Osteoblast (primary cell): ENCODE measurements at places on chromosomes 6 and 20. TPM values are rescaled to one million over a fixed set of nuclear protein-coding genes. Genes with fewer than 3 reads are reported as not detected.

Gene EFCAB8
- total RNA-seq, result 1.4 TPM in 1 of 2 replicates, not detected in the other

Gene SLC17A2
- total RNA-seq, result not detected in 2 replicates

Gene SLC4A11
- total RNA-seq, result under 0.01 TPM in 2 replicates

Gene TNFRSF6B
- total RNA-seq, result 2.1 and 2.9 TPM in 2 replicates

Gene DDX43
- 5.0 and 8.7 TPM in 2 replicates for total RNA-seq

Gene AFG1L
- 4.0 and 8.0 TPM in 2 replicates for total RNA-seq

Gene FAM217A
- total RNA-seq, result not detected in 2 replicates

DNA sequence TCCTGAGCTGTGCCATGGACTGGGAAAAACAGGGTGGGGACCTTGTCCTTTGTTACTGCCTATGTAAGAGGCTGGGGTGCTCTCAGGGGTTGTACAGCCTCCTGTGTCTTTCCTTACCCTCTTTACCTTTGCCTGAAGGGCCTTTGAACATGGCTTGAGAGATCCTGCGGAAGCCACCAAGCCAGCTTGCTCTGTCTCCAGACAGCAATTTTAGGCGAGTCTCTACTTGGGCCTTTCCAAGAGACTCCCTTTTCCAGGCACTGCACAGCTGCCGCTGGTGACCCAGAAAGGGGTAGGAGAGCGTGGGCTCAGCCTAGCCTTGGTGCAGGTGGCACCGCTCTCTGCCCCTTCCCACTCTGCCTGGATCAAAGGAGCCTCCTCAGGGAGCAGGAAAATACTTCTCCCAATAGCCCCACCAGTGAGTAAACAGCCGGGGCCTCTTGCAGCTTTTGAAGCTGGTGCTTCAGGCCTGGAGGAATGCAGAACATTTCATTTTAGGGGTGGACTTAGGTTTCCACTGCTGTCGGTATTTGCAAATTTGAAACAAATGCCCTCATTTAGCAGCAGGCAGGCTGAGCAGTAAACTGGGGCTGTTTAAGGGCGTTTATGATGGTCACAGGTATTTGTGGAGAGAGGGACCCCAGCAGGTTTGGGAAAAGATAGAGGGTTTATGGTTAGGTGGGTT lies 13.9 kb downstream of the PTK7 start:
- peaks cover 37% of the 10 kb centered on the region for H3K4me1 ChIP-seq
- peak overlapping the region; percentile 35 for H3K27ac ChIP-seq
- DNase-seq, result peak; percentile 44
- no peaks in the 10 kb centered on the region for H3K36me3 ChIP-seq
- H3K4me3 ChIP-seq, result no peak overlapping the region
- no peaks in the 10 kb centered on the region for H3K27me3 ChIP-seq

- no peak overlapping the region for H3K27ac ChIP-seq
- peak; percentile 2 for DNase-seq
- no peak overlapping the region for H3K4me3 ChIP-seq
- no peaks in the 10 kb centered on the region for H3K36me3 ChIP-seq
These were observed 473.6 kb downstream of the EPHA7 start for GRCh38 chr6:92945799-92946198.

- no peaks in the 10 kb centered on the region for H3K27me3 ChIP-seq
- H3K27ac ChIP-seq, result peak overlapping the region; percentile 51
- DNase-seq, result peak; percentile 88
- no peak overlapping the region for H3K4me3 ChIP-seq
These were observed 16.2 kb downstream of the DNAJC5 start for GRCh38 chr20:63911176-63911575.

DNA sequence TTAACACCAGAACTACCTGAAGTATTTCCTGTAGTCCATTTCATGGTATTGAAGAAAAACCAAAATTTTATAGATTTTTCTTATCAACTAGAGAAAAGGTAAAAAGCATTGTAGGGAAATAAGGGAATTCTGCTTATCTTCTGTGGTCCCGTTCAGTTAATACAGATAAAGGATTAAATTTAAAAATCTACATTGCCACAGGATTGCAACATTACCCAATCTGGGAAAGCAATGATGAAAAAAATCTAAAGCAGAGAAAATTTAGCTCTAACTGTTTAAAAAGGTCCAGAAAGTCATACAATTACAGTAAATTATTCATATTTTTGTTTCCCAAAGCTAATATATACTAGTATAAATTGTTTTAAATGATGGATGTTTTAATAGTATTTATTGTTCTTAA lies 18.0 kb downstream of the POLH start:
- no peak for DNase-seq
- H3K4me1 ChIP-seq, result no peaks in the 10 kb centered on the region
- no peaks in the 10 kb centered on the region for H3K27me3 ChIP-seq
- no peak overlapping the region for H3K27ac ChIP-seq
- H3K4me3 ChIP-seq, result no peak overlapping the region

GRCh38 chr6:8736156-8736895 lies 301.0 kb upstream of the SLC35B3 start:
- H3K4me3 ChIP-seq, result no peak overlapping the region
- H3K4me1 ChIP-seq, result no peaks in the 10 kb centered on the region

GRCh38 chr20:26208296-26209091 lies 511.8 kb upstream of the ZNF337 start:
- no peak overlapping the region for H3K27ac ChIP-seq
- H3K27me3 ChIP-seq, result peaks cover 44% of the 10 kb centered on the region

- no peaks in the 10 kb centered on the region for H3K27me3 ChIP-seq
- no peaks in the 10 kb centered on the region for H3K36me3 ChIP-seq
These were observed 44.0 kb downstream of the MAP7 start for GRCh38 chr6:136506124-136506799.

GRCh38 chr6:169208011-169208410 lies 45.6 kb downstream of the THBS2 start:
- no peaks in the 10 kb centered on the region for H3K27me3 ChIP-seq
- no peak for DNase-seq
- no peaks in the 10 kb centered on the region for H3K36me3 ChIP-seq

GRCh38 chr20:1286267-1287024 lies 20.4 kb downstream of the SNPH start:
- no peak for DNase-seq
- H3K4me3 ChIP-seq, result no peak overlapping the region
- no peak overlapping the region for H3K27ac ChIP-seq
- H3K36me3 ChIP-seq, result no peaks in the 10 kb centered on the region
- no peaks in the 10 kb centered on the region for H3K27me3 ChIP-seq

DNA sequence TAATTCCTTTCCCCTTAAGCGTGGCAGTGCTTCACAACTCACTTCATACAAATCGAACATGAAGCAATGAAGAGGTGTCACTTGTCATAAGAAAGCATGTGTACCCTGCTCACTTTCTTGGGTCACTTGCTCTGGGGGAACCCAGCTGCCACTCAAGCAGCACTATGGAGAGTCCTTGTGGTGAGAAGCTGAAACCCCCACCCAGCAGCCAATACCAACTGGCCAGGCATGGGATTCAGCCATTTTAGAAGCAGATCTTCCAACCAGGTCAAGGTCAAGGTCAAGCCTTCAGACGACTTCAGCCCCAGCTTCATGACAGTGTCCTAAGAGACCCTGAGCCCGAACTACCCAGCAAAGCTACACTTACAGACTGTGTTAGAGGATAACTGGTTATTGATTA lies 62.8 kb downstream of the PSMB1 start:
- no peaks in the 10 kb centered on the region for H3K36me3 ChIP-seq
- no peak overlapping the region for H3K27ac ChIP-seq
- H3K27me3 ChIP-seq, result no peaks in the 10 kb centered on the region
- no peak overlapping the region for H3K4me3 ChIP-seq

DNA sequence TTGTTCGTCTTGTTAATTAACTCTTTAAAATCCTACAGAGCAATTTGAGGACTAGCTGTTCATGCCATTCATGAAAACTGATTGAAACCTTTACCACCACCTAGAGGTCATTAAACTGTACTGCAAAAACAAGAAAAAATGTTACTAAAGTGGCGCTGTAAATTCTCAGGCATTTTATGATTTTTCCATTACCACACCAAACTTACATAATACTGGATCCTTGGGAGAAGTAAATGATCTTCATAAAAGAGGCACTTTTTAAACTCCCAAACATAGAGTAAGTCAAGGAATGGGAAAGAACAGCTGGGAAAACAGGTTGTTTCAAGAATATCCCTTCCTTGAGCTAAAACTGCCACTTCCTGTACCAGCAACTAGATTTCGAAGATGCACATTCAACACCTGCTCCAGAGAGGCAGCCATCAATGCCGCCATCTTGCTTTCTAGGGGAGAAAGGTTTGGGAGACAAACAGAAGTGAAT lies 54.3 kb downstream of the MYLIP start:
- H3K4me3 ChIP-seq, result no peak overlapping the region
- H3K27me3 ChIP-seq, result peaks cover 7% of the 10 kb centered on the region
- no peak overlapping the region for H3K27ac ChIP-seq
- H3K4me1 ChIP-seq, result no peaks in the 10 kb centered on the region

- H3K36me3 ChIP-seq, result no peaks in the 10 kb centered on the region
- no peaks in the 10 kb centered on the region for H3K4me1 ChIP-seq
- H3K27me3 ChIP-seq, result peaks cover 63% of the 10 kb centered on the region
- no peak within 1 kb of the TSS for H3K27ac ChIP-seq
- DNase-seq, result peak; percentile 94
- peak within 1 kb of the TSS; percentile 64 for H3K4me3 ChIP-seq
These were observed at the start of gene PDE10A for GRCh38 chr6:165662749-165663376. Gene PDE10A (minus strand): TSS chr6:165663241. CDS start chr6:165662811, 430 bp downstream.

DNA sequence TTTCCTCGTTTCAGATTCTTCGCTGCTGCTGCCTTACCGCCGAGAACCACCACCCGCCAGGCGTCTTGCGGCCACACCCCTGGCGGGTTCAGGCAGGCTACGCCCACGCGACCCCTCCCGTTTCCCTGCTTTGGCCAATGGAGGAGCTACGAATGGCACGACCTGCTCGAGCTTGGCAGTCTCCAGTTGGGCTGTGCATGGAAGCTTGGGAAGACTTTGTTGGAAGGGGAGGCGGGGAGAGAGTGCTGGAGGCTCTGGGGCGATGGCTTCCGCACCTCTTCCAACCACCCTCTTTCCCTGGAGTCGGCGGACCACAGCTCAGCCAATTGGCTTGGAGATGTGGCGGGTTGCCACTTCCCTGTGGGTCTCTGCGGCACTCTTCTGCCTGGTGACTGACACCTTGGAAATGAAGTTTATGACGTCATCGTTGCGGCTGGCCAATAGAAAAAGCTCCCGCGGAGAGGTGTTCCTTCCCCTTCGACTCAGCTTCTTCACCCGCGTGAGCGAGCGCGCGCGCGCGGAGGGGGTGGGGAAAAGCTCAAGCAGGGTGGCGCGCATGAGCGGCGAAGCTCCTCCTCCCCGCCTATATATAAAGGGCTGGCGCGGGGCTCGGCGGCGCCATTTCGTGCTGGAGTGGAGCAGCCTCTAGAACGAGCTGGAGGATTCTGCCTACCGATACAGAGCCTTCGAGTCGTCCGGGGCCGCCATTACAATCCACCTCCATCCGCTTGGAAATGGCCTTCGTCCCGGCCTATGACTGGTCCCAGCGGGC lies 3.4 kb downstream of the BRD2 start:
- H3K27ac ChIP-seq, result peak overlapping the region; percentile 100
- peak; percentile 97 for DNase-seq
- H3K36me3 ChIP-seq, result peaks cover 46% of the 10 kb centered on the region
- peaks cover 42% of the 10 kb centered on the region for H3K4me1 ChIP-seq

- no peak for DNase-seq
- no peak overlapping the region for H3K27ac ChIP-seq
- no peaks in the 10 kb centered on the region for H3K4me1 ChIP-seq
- H3K27me3 ChIP-seq, result no peaks in the 10 kb centered on the region
These were observed 52.8 kb upstream of the RIPOR2 start for GRCh38 chr6:24988562-24988961.

DNA sequence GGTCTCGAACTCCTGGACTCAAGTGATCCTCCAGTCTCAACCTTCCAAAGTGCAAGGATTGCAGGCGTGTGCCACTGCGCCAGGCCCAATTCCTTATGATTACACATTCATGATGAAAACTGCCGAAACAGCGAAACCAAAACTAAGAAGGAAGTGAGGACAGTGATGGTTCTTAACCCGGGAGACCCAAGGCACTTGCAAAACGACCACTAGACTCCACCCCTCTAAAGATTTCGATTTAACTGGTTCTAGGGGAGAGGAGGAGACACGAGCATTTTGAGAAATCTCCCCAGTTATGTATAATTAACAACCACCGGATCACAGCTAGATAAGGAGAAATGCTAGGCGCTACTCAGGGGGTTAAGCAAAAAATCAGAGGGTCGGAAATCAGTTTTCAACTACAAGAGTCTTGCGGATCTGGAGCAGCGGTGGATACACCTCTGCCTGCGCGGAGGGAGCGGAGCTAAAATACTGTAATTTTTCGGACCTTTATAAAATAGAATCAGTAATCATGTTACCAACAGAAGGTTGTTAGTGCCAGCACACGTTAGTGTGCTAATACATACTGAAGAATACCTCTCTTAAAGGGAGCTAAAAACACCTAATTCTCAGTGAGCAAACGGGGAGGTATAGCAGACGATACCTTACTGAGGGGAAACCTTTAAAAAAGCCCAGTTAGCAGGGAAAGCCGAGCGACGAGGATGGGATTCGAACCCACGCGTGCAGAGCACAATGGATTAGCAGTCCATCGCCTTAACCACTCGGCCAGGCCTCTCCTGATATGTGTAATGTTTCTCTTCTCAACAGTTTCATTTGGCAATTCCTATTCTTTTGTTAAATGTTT lies 60.0 kb upstream of the BTN3A2 start:
- H3K36me3 ChIP-seq, result no peaks in the 10 kb centered on the region
- peaks cover 7% of the 10 kb centered on the region for H3K4me1 ChIP-seq
- H3K27me3 ChIP-seq, result no peaks in the 10 kb centered on the region
- DNase-seq, result no peak
- H3K27ac ChIP-seq, result peak overlapping the region; percentile 6

DNA sequence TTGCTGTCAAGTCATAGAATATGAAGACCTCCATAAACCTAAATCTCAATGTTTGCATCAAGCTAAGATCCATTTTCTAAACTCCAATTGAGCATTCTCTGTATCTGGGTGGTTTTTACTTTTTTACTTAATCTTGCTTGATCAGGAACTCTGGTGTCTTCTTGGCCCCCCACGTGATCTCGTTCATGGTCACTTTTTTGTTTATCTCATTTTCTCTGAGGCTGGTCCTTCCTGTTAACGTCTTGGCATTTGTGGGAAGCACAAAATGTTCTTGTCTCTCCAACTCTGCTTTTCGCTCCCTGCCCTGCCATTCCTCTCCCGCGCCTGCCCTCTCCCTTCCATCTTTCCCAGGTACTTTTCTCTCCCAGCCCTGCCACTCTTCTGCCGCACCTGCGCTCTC lies 14.0 kb upstream of the MAPRE1 start:
- no peaks in the 10 kb centered on the region for H3K4me1 ChIP-seq
- no peak overlapping the region for H3K4me3 ChIP-seq
- peaks cover 18% of the 10 kb centered on the region for H3K36me3 ChIP-seq
- no peak for DNase-seq

DNA sequence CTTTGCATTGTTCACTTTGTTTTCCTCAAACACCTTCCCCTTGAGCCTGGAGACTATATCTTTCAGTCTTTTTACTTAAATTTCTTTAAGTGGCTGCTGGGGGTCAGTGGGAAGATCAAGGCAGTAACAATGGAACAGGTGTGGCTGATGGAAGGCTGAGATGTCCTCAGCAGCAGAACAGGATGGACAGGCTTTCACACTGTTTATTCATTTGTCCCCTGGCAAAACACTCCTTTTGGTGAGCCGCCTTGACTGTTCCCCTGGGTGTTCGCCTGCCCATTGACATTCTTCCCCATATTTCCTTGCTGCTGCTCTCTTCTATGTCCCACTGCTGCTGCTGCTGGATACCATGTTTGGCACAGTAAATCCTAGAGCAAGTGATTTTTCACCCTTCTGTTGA lies 38.1 kb downstream of the RNF144B start:
- H3K27ac ChIP-seq, result no peak overlapping the region
- H3K4me1 ChIP-seq, result no peaks in the 10 kb centered on the region
- H3K27me3 ChIP-seq, result no peaks in the 10 kb centered on the region
- DNase-seq, result no peak
